Stimulated activated CD8-positive, alpha-beta memory T cell treated with anti-CD3 and anti-CD28 coated beads, Interleukin-7, amount 100 ng/mL, for 4 hours (primary cell): ENCODE measurements at places on chromosomes 7 and 10.

DNA sequence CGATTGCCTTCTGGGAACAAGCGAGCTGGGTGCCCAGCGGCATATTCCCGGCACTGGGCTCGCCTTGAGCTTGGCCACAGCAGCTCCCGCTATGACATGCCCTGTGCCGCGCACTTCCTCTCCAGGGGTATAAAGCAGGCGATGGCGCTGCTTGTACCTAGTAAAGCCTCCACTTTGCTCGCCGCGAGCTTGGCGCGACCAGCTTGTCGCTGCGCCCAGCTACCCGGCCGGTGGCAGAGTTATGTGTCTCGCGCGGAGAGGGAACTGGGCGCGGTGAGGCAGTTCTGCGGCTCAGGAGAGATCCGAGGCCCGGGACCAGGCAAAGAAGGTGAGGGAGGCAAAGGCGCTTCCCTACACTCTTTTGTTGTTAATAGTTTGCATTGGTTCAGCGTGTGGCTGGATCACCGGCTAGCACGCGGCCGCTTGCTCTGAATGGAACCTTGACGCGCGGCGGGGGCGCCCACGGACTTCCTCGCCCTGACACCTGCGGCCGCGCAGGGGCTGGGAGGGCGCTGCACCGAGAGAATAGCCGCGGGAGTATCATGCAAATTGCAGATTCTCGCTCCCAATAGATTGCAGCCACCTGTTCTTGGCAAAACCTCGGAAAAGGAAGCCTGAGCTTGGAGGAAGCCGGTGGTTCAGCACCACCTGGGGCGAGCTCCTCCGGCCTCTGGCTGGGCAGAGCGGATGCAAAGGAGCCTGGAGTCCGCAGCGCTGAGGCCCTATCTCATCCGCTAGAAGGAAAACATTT is 3.0 kb upstream of the BUB3 start:
- peak; percentile 47 for DNase-seq

DNA sequence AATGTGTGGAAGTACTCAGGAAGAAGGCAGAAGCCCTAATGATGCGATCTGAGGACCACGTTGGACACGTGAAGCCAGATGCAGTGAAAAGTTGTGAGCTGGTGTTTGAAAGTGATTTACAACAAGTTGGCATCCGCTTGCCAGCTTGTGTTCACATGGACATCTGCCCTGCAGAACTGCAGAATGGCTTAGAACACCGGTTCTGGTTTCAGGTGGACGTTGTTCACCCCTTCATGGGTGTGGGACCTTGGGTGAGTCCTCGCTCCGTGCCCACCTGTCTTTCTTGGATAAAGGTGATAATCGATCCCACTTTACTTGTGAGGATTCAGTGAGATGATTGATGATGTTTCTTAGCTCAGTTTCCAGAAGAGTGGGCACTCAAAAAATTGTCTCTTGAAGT is 53.8 kb downstream of the CAMK1D start:
- DNase-seq: no peak

DNA sequence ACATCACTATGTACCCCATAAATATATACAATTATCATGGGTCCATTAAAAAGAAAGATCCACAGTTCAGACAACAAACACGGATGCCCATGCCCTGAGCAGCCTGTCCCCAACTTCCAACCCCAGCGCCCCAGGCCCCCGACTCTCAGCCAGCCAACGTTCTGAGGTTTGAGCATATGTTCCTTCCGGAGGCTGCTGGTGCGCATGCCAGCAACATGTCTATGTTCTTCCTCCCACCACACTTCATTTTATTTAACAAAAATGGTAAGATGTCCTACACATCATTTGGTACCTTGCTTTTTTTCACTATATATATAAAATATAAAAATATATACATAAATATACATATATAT is 250.9 kb downstream of the MAD1L1 start:
- DNase-seq: no peak

DNA sequence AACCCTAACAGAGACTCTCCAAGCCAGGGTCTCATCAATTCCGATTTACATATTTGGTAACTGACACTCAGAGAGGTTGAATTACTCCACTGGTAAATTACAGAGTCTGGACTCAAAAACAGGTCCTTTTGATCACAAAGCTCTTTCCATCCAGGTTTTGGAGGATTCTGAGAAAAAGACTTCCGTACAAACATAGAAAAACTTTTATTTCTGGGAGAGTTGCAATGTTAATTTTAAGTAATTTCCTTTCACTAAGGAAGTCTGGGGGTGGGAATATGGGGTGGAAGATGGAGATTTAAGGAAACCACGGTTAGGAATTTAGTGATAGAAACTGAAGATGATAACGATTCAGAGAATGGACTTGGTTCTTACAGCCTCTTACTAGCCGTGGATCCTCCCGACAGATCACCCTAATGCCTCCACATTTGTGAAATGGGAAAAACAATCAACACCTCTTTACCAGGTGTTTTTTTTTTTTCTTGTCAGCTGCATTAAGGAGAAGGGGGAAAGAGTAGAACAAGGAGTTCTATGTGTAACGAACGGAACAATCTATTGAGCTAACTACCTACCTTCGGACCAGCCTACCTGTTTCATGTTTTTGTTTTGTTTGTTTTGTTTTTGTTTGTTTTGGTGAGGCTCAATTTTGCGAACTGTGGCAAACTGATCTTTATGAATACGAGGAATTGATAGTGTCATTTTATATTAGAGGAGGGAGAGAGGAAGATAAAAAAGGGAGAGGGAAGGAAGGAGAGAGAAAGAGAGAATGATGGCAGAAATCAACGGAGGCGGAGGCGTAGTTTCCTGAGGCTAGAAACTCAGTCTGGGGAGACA is 1.7 kb upstream of the RBM20 start:
- no peak for DNase-seq

DNA sequence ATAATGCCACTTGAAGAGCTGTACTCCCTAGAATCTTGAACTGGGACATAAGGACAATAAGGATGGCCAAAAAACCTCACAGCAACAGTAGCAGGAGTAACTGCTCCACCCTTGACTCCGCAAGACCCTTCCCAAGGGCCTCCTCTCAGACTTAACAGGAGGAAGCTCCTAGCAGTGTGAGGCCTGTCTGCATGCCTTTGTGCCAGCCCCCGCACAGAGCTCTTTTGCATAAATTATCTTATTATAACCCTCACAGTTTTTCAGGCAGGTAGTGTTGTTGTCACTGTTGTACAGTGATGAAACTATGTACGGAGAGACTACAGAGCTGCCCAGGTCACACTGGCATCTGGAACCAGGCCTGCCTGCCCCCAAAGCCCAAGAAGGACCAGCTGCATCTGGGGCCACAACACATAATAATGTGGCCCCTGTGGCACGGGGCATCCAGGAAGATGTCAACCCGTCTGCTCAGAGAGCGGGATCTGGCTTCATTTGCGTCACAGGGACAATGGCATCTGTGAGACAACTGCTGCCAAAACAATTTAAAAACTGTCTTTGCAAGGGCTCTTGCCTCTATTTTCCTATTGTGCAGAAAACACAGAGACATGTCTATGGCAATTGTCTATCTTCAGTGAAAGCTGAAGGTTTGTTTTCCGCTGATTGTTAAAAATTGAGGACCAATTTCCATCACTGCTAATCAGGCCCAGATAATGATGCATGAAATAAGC is 249.3 kb upstream of the GRB10 start:
- DNase-seq: no peak

DNA sequence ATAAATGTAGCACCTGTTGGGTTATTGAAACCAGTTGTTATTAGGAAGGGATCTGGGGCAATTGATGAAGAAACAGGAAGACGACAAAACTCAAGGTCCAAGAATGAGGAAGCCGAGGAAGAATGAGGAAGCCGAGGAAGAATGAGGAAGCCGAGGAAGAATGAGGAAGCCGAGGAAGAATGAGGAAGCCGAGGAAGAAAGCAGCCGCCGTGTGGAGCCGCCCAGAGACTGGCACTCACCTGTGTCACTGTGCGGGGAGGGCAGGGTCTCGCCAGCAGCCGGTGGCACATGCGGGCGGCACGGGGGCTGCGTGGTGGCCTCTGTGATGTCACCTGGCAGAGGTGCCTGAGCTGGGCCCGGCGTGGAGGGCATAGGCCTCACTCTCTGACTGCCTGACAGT is 71.1 kb upstream of the CFAP46 start:
- DNase-seq: no peak

DNA sequence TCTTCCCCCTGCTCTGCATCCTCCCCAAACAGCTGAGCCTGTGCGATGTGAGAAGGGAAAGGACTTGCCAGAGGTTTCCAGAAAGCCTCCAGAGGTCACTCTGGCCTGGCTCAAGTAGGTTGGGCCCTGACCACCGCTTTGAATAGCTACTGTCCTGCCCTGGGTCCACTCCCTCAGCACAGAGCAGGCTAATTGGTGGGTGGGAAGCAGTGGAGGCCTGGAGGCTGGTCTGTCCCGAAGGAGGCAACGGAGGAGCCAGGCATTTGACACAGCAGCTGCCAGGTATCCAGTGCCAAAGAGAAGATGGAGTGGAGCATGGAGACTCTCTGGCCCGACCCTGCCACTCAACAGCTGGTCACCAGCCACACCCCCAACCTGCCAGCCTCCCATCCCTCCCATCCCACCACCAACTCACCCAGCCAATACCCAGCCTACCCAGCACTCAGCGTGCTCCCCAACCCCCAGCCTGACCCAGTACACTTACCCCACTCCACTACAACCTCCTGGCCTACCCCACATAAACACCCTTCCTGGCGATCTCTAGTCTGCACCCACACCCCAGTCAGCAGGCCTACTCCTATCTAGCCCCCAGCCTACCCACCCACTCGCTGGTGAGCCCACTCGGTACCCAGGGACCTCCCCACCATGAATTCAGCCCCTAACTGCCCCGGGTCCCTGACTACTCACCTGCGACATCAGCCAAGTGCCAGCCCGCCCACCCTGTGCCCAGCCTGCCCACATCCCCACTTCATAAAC is 64.6 kb upstream of the COL13A1 start:
- no peak for DNase-seq

- DNase-seq: no peak
Observed at GRCh38 chr7:151697515-151697895, 177.8 kb upstream of the RHEB start.

DNA sequence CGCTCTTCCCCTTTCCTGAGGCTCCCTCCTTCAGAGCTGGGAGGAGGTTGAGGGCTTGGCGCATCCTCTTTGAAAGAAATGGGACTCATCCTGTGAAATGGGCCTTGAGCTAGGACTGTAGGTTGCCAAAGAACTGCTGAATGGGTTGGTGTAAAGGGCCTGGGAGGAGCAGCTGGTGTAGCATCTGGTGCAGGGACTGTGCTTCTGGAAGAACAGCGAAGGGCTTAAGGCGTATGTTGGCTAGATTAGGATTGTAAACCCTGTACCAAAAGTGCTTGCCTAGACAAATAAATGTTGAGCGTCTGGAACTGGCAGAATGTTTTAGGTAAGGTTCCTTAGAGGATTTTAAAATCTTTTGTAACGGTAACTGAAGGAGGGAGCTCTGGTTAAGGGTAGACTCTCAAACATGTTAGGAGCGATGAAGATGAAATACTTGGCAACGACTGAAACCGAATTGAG is 563 bp downstream of the STAM start:
- DNase-seq: no peak

DNA sequence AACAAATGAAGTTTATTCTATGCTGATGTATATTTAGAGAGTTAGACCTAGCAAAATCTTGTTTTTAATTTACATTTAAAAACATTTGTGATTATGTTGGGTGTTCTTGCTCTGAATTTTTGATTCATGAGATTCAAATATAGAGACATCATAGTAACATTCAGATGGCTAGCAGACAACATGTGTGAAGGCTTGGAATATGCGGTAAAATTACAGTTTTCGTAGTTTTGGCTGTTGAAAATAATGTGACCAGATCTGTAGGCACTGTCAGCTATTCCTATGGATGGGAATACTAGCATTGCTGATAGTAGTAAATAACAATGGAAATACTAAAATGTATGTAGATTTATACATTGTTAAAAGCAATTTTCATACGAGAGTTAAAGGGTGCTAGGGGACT is 131.9 kb downstream of the KAT6B start:
- no peak for DNase-seq

DNA sequence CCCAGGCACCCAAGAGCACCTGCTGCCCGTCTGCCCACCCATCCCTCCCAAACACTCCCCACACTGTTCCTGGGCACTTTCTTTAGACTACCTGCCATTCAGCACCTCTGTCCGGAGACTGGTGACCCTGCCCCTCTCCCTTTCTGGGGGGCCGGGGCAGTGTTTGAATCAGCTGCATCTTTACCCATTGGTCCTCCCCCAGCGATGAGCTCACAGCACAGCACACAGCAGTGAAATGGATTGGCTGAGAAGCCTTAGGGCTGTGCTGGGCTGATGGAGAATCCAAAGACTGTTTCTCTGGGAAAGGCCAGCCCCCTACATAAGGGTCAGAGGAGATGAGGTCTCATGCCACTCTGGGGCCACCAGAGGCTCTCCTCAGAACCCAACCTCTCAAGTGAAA is 40.2 kb downstream of the VWA2 start:
- DNase-seq: no peak

- DNase-seq: no peak
Observed at GRCh38 chr10:133455196-133455595, 1.5 kb downstream of the SCART1 start.

- no peak for DNase-seq
Observed at GRCh38 chr10:26755443-26755903, 58.0 kb downstream of the PDSS1 start.

GRCh38 chr10:43354879-43355380 is 16.5 kb upstream of the FXYD4 start:
- DNase-seq: no peak

- no peak for DNase-seq
Observed at GRCh38 chr7:108875139-108875538, 305.5 kb downstream of the DNAJB9 start.
